ENCODE measurements at places on chromosomes 3 and 15.
A peak's percentile ranks its signal among the peaks of the same experiment; 100 is the strongest.

- DNase-seq, result no peak
Observed at GRCh38 chr3:10213156-10213792, 35.0 kb upstream of the TATDN2 start.

- DNase-seq, result no peak
Observed at GRCh38 chr3:172984914-172985313, 156.1 kb downstream of the SPATA16 start.

GRCh38 chr3:9901967-9902366, 681 bp upstream of the IL17RE start:
- DNase-seq, result no peak

DNA sequence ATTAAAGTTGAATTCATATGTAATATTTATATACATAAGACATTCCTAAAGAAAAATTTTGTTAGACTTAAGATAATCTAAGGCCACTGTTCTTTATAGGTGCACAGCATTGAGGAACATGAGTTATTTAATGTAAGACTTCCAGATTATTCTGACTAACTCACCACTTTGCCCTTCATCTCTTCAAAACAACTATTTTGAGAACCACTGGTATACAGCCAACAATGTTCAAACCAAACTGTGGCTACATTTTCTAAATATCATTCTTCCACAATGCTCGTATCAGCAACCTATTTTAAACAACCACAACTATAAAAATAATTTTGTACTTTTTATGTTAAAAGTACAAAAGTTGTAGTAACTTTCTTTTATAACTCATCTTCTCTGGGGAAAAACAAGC, 199.8 kb upstream of the ALCAM start:
- no peak for DNase-seq

DNA sequence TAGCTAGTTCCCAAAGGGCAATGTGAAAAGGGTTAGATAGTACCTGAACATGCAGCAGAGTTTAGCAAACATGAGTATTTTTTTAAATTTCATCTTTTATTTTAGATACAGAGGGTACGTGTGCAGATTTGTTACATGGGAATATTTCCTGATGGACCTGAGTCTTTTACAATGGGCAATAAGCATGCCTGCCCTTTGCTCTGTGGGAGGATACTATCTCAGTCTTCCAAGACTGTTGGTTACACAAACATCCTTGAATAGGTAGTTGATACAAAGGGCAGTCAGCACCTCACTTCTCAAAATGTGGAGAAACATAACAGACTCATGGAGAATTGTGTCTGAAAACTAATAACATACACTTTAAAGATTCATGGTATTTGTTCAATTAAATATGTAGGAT, 103.3 kb downstream of the GOLIM4 start:
- no peak for DNase-seq

DNA sequence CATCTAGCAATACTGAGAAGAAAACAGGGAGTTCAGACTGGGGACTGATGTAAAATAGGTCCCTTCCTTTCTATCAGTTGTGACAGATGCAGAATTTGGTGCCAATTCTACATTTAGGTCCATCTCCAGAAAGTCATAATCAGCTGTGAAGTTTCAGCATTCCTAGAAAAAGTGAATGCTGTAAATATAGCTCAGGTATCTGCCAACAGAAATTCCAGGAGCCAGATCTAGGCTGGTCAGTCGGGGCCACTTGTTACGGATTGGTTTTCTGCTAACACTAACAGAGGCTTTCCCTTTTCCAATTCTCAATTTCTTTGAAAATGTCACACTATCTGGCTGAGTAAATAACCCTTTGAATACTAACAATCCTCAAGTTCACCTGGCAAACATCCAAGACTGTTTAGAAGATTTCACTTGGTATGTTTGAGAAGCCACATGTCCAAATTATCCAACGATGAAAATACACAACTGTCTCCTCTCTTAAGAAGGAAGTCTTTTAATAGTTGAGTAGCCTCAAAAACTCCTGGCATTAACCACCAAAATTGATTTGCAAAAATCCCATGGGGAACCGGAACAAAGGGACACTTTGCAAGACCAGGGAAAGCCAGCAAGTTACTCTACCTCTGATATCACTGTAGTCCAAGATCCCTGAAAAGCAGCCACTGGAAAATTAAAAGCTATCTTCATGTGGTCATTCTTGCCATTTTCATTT, 222.3 kb downstream of the ZMAT3 start:
- peak; percentile 36 for DNase-seq

- no peak for DNase-seq
Observed at GRCh38 chr15:71231758-71232157, 116.5 kb downstream of the THSD4 start.

- no peak for DNase-seq
Observed at GRCh38 chr3:13346481-13347389, 73.4 kb downstream of the NUP210 start.

GRCh38 chr3:134864636-134865035, 69.6 kb downstream of the EPHB1 start:
- DNase-seq, result no peak

DNA sequence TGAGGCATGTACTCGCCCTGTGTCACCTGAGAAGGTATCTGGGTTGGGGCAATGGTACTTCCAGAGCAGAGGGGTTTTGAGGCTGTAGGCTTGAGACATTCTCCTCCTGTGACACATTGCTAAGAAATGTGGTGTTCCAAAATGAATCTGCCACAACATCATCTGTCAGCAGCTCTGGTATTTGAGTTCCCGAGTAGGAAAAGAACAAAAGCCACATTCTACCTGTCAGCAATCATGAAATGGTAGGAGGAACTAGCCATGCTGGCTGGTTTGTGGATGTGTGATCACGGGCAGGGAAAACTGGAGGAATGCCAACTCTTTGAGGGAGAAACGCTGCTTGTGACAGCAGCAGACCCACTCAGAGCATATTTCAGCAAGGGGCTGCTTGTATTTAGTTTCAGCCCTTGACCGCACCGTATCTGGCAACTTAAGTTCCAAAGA, 579.4 kb upstream of the TBL1XR1 start:
- DNase-seq, result no peak

GRCh38 chr3:169760479-169760878, 4.4 kb downstream of the TERC start:
- no peak for DNase-seq

DNA sequence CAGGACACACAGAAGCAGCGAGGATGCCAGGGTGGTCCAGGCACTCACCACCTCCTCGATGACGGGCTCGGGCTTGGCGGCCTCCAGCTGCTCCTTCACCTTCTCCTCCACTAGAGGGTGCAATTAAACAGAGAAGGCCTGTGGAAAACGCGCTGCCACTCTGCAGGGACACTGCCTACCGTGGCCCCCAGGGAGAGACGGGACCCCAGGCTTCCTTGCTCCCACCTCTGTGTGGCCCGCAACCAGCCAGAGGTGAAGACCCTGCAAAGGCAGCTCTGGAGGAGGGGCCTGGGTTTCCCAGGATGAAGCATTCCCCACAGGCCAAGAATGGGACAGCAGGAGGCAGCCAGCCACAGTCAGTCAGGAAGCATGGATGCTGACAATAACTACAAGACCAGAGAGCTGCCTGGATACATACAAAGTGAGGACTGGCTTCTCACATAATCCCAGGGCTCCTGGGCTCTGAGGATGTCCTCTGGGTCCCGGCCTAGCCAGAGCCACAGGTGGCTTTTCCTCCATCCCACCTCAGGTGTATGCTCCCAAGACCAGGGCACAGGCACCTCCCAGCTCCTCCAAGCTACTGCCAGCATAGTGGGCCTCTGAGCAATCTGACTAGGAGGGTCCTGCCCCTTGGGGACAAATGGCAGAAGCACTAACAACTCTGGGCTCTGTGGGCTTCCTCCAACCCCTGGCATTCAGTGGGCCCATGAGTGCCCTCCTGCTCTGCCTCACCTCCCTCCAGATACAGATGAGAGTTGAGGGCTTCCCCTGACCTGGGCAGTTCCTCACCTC, 46.2 kb downstream of the PTH1R start:
- no peak for DNase-seq

GRCh38 chr3:77456906-77457305, 417.0 kb downstream of the ROBO2 start:
- DNase-seq, result peak; percentile 24

DNA sequence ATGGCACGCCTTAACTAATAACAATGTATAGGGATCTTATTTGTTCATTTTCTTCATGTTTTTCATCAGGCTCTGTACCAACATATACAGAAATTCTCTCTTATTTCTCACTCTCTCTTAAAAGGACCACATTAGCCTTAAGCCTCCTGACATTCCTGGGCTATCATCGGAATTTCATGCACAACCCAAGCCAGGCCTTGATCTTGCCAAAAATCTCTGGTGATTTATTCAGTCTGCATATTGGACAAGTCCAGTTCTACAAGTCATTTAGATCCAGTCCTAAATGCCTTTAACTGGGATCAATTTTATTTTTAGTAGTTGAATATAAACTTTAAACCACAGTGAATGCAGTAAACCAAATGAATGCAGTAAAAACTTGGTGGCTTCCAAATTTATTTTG, 385.4 kb downstream of the MECOM start:
- DNase-seq, result no peak

- DNase-seq, result no peak
Observed at GRCh38 chr3:61701011-61701410, 139.6 kb downstream of the PTPRG start.

- no peak for DNase-seq
Observed at GRCh38 chr3:10777627-10778026, 38.4 kb upstream of the SLC6A11 start.

DNA sequence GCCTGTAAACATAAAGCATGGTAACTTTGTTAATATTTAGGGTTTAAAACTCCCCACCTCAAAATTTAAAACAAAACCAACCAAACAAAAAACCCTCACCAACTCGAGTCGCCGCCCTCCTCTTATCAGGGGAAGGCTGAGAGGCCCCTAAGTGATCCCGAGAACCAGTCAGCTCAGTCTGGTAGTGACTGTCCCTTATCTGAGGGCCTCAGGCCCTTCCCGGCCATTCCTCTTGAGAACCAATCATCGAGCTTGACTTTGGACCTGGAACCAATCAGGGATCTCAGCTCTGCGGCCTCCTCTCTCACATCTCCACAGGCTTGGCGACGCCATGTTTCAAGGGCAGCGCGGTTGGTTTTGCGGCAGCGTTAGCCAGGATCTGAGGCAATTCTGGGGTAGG, at the start of gene TERB2:
TERB2 (plus strand) TSS at position 300 of the 400 bp plus-strand sequence; CDS start at position 332, 32 bp downstream.
- DNase-seq, result no peak

DNA sequence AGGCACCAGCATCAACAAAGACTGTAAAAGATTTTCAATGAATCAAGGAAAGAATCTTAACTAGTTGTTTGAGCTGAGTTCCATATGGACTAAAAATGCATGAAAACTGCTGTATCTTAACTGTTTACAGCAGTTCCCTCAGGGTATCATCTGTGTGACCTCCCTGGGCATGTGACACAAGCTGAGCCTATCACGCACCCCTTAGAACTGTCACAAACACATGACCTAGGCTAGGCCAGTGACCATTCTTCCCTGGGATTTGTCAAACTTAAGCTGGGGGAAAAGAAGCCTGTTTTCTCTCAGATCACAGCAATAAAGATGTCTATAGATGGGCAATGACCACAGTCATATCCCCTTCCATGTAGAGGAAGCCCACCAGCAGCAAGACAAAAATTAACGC, 35.7 kb downstream of the IGF2BP2 start:
- DNase-seq, result no peak

DNA sequence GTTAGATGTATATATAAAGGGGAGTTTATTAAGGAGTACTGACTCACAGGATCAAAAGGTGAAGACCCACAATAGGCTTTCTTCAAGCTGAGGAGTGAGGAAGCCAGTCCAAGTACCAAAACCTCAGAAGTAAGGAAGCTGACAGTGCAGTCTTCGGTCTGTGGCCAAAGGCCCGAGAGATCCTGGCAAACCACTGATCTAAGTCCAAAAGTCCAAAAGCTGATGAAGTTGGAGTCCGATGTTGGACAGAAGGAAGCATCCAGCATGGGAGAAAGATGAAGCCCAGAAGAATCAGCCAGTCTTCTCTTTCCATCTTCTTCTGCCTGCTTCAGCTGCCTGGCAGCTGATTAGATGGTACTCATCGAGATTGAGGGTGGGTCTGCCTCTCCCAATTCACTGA, 107.5 kb downstream of the BCHE start:
- no peak for DNase-seq

DNA sequence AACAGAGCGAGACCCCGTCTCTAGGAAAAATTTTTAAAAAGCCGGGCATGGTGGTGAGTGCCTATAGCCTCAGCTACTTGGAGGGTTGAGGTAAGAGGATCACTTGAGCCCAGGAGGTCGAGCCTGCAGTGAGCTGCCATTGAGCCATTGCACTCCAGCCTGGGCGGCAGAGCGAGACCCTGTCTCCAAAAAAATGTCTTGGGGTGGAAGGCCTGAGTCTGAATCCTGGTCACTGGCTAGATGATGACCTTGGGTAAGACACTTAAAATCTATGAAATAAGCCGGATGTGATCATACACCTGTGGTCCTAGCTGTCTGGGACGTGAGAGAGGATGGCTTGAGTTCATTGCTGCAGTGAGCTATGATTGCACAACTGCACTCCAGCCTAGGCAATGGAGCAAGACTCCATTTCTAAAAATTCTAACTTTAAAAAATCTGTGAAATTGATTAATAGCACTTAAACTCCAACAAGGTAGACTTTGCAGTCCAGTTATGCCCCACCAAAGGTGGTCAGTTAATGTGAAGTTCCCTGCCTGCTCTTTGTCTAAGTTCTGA, 157.3 kb upstream of the UMPS start:
- DNase-seq, result no peak

- peak; percentile 8 for DNase-seq
Observed at GRCh38 chr15:92393071-92393979, at the start of gene ST8SIA2. ST8SIA2 (plus strand) TSS chr15:92393881; CDS start chr15:92394065, 184 bp downstream.

Data from NCI-H446 treated with DMSO at 0.1 percent for 48 hours (cell line).